NCI-H1436 treated with DMSO at 0.1 percent for 48 hours (cell line): ENCODE measurements at places on chromosomes 16 and 17.

DNA sequence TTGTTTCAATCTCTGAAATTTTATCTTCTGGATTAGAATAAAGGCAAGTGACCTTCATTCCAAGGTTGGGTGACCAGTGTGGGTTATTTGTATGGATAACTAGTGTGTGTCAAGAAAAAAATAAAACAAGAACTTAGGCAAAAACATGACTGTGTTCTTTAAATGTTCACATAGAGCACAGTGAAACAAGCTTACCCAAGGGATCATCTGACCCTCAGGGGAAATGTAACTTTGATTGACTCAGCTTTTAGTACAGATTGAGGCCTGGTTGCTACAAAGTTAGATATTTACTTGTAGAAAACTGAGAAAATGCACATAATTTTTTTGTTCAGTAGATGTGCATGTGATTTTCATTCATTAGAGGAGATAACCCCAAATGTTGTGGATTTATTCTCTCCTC, 6.7 kb downstream of the CACNG3 start:
- DNase-seq: no peak

DNA sequence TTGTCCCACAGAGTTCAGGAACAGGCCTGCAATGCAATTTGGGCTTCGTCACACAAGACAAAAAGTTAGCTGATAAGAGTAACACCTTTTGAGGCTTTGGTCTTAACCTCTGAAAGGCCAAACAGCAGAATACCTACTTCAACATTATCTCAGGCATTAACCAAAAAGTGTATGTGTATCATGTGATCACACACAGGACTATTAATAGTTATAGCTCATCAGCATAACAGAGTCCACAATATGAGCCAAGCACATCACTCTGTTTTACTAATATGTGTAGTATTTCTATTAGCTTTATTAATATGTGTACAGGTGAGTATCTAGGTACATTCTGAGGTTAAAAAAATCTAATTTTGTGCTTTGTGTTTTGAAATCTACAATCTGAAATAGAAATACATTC, 30.8 kb downstream of the MYO1D start:
- DNase-seq: no peak

DNA sequence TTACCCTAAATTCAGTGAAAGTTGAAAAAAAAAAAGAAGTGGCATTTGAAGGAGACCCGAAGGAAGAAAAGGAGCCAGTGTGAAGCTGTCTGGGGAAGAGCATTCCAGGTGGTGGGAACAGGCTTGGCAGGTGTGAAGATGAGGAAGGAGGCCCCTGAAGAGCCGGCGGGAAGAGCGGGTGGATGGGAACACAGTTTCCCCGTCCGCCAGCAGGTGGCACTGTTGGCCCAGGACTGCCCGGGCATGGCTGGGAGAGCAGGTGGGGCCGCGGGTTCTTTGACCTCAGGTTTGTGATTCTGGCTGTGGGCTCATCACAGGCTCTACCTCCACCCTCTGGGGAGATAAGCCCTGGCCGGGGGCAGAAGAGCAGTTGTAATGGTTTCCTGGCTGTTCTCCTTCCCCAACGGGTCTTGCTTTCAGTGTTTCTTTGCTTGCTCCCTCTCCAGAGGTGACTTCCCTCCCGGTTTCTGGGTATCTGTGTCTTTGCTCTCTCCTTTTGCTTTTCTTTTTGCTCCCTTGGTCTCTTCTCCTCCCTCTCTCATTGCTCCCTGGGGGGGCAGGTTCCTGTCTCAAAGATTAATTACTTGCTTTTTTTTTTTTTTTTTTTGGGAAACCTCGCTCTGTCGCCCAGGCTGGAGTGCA, 32.3 kb downstream of the RAP1GAP2 start:
- no peak for DNase-seq

DNA sequence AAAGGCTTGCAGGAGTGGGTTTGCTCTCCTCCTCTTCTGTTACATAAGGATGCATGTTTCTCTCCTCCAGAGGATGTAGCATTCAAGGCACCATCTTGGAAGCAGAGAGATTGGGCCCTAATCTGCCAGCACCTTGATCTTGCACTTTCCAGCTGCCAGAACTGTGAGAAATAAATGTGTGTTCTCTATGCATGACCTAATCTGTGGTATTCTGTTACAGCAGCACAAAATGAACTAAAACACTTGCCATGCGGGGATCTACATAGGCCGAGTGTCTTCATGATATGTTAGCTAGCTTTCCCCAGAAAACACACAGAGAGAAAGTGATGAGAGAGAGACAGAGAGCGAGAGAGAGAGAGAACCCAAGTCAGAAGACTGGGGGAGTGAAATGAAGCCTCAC, 273.5 kb downstream of the UTP18 start:
- DNase-seq: no peak
